ENCODE measurements at places on chromosomes 1 and 21.
A peak's percentile ranks its signal among the peaks of the same experiment; 100 is the strongest.

- peak; percentile 28 for DNase-seq
These were observed 32.9 kb upstream of the ATP2B4 start for GRCh38 chr1:203593723-203594122.

DNA sequence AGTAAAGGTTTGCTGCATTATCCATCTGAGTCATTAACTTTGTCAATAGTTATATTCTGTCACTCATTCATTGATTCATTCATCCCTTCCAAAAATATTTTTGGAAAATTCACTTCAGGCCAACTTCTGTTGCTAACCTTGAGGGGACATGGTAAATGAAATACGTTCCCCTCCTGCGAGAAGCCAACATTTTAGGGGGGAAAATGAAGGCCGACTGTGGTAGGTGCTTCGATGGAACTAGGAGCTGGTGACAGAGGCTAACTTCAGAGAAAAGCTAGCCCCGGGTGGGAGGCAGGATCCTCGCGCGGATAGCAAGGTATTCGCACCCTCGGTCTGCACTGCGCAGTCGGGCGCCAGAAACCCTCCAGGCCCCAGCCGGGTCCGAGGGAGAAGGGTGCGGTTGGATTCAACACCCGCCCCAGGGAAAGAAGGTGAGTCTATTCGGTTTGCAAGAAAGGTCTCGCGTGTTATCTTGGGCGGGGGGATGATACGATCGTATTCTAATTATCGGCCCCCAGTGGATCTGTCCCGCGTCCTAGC lies 646 bp upstream of the RRP15 start:
- DNase-seq = no peak

DNA sequence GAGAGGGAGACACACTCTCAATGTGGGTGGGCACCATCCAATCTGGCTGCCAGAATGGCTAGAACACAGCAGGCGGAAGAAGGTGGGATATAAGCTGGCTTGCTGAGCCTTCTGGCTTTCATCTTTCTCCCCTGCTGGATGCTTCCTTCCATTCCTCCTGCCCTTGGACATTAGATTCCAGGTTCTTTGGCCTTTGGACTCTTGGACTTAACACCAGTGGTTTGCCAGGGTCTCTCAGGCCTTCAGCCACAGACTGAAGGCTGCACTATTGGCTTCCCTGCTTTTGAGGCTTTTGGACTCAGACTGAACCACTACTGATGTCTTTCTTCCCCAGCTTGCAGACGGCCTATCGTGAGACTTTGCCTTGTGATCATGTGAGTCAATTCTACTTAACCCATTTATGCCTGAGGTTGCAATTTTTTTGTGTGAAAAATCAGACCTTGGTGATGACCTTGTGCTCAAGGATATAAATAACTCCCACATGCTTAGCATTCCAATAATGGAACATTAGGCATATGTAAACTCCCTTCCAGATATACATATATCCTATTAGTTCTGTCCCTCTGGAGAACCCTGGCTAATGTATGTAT lies 56.7 kb upstream of the CD55 start:
- DNase-seq = no peak

- DNase-seq = no peak
These were observed 2.2 kb upstream of the PRDM2 start for GRCh38 chr1:13697738-13698137.

- DNase-seq = peak; percentile 57
These were observed 73.1 kb downstream of the TNFSF4 start for GRCh38 chr1:173134029-173134428.

DNA sequence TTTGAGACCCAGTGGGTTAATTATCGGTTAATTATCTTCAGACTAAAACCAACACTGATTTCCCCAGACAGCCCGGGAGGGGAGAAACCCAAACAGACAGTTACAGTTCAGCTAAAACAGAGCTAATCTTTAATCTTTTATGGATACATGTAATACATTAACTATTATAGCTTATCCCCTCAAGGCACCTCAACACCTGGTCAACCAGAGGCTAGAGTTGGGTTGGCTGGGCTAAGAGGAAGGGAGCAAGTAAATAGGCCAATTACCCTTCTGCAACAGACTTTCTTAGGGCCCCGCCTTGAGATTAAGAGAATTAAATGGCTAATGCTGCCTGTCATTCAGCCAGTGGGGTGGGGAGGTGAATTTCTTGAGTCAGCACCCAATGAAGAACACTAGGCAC lies 6.6 kb upstream of the MED18 start:
- no peak for DNase-seq

DNA sequence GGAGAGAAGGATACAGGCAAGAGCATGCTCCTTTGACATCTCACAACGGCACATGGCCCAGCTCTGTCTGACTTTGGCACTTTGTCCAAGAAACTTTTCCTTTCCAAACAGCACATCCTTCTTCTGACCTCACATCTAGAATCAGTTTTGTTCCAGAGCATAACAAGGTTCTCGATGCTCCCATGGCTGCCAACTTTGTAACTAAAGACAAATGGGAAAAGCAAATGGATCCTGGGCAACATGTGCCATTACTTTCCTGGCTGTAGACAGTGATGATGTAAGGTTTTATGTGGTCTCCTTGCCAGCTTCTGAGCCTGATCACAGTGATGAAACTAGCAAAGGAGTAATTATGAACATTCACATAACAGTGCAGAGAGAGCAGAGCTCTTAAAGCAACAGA lies 171.8 kb upstream of the C1orf87 start:
- DNase-seq = no peak

DNA sequence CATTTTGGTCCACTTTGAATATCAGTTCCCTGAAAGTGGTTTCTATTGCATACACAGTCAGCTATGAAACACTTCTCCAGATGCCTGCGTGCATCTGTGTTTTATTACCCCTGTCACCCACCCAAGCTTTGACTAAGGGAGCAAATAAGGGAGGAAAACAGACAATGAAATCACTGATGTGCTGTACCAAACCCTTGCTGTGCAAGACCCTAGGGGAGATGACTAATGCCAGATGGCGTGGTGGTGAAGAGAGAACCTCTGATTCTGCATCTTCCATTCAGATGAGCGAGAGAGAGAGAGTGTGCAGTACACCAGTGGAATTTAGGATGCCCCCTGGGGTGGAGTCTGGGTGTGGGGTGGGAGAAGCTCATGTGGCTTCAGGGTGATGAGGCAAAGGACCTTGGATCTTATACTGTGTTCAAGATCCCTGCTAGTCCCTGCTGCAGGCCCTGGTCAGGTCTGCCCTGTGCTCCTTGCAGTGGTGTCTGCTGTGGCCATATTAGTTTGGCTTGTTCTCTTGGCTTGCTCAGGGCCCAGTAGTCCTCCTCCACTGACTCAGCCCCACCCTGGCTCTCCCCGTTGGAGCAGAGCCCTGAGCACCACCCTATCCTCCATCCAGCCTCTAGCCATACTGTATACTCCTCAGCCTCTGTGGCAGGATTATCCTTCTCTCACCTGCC lies 18.5 kb downstream of the CLCA1 start:
- peak; percentile 95 for DNase-seq

DNA sequence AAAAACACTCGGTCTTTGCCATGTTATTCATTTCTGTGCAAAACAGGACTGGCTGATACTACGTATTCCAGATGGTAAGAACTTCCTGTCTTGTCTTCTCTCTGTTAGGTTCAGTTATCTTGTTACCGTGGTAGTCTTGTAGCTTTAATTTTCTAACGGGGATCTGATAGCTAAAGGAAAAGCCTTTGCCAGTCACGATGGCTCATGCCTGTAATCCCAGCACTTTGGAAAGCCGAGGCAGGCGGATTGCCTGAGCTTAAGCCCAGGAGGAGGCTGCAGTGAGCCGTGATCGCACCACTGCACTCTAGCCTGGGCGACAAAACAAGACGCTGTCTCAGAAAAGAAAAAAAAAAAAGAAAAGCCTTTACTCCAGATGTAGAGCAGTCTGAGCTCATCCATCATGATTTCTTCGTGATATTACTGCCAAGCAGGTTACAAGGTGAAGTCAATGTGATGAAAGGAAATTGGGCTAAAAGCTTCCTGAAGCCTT lies 11.1 kb upstream of the MSTO1 start:
- DNase-seq = peak; percentile 45

DNA sequence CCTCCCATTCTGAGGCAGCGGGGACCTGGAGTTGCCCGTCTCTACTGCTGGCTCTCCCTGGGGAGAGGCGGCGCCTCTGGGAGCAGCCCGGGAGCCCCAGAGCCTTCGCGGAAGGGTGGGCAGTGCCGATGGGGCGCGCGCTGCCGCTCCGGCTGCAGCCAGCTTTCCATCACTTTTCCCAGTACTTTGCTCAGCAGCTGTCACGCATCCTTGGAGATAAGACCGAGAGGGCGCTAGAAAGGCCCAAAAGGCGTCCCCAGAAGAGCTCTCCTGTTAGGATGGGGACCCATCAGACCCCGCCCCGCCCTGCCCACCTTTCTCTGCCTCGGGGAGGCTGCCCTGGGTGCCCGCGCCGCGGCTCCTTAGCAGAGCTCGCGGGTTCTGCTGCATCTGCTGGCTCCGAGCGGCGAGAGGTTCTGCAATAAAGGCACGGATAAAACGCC lies 534 bp downstream of the KCNH1 start:
- DNase-seq = peak; percentile 6

- DNase-seq = no peak
These were observed 3.2 kb downstream of the LAD1 start for GRCh38 chr1:201395936-201396335.

GRCh38 chr1:193654951-193655735 lies 468.7 kb upstream of the B3GALT2 start:
- peak; percentile 11 for DNase-seq

DNA sequence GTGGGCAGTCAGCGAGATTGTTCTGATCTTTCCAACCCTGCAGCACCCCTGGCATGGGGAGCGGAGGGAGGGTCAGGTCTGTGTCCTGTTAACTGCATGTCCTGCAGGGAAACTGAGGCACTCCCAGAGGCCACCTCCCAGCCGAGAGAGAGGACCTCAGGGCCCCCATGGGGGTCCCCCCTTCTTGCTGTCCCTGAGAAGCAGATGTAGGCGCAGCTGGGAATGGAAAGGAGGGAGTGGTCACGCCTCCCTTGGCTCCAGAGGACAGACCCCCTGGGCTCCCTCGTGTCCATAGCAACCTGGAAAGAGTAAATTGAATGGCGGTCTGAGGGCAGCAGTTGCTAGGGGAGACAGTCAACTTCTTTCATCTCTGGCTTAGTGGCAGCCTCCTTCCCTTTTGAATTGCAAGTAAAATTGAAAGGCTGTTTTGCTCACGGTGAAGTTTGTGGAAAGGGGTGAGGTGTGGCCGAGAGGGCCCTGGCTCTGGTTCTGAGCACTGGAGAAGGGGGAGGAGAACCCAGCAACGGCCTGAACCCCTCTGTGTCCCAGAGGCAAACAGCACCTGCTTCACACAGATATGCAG lies 4.9 kb downstream of the CROCC start:
- DNase-seq = no peak

GRCh38 chr1:55483523-55483922 lies 268.4 kb upstream of the USP24 start:
- no peak for DNase-seq

DNA sequence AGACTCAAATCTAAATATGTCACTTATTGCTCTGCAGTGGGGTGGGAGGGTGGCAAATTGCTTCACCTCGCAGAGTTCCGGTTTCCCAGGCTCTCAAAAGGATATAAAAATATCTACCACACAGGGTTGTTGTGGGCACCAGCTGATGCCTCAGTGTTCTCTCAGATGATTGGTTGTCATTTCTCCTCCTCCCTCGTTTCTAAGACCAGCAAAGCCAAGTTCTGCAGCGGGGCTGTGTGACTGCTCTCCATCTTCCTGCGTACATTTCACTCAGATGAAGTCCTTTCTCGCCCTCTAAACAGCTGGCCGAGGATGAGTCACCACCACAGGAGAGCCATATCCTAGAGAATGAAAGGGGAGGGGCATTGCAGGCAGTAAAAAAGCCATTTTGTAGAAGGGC lies 35.0 kb upstream of the VWA5B1 start:
- DNase-seq = peak; percentile 50

DNA sequence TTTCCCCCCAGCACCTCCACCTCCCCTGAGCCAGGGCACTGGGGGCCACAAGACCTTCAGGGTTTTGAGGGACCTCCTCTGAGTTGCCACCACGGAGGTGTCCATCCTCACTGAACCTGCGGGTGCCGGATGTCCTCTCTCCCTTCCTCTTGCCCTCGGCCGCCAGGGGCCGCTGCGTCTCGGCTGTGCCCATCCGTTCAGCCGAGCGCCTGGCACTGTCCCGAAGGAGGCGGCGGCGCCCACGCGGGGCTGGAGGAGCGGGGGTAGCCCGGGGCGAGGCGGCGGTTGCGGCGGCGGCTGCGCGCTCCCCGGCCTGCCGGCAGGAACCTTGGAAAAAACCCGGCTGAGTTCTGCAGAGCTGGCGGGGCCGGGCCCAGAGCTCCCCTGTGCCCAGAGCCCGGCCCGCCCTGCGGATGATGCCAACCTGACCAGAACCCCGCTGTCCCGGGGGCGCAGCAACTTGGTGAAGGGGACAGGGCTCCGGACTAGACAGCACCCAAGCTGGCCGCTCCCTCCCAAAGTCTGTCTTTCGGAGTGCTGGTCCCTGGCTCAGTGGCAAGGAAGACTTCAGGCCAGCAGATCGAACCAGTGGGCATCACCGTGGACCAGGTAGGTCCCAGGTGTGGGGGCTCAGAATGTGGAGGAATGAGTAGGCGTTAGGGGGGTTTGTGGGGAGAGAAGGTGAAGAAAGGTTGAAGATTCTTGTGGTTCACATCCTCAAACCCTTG lies 3.7 kb upstream of the PPM1J start:
- peak; percentile 61 for DNase-seq

DNA sequence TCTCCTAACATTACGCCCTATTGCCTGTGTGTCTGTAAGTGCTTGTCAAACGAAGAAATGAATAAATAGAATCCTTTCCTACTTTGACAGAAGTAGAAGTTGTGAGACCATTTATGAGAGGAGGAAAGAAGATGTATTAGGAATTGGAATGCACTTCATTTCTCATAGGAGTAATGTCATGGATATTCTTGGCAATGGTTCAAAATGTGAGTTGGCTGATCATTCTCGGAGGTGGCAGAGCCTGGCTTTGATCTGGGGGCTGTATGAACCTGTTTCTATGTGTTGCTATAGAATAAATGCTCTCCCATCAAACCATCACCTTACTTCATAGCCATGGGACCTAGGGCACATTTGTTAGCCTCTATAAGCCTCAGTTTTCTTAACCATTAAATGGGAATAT lies 10.1 kb upstream of the SERBP1 start:
- DNase-seq = peak; percentile 35

DNA sequence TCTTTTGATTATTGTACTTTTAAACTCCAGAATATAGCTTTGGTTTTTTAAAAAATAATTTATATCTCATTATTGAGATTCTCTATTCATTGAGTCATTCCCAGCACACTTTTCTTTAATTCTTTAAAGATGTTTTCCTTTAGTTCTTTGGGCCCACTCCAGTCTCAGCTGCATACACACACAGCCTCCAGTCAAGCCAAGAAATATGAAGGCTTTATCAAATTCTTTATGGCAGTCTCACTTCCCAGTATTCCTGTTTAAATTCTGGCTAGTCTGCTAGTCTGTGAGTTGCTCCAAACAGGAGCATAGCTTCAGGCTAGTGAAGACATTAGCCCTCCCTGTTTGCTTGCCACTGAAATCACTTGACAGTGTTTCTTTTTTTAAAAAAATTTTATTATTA lies 61.2 kb downstream of the CRP start:
- DNase-seq = peak; percentile 74

- DNase-seq = peak; percentile 17
These were observed 15.7 kb downstream of the ABCG1 start for GRCh38 chr21:42234464-42235241.

GRCh38 chr1:2126331-2127186 lies 68.0 kb downstream of the FAAP20 start:
- DNase-seq = no peak
